ENCODE measurements at places on chromosomes 16 and 17.

DNA sequence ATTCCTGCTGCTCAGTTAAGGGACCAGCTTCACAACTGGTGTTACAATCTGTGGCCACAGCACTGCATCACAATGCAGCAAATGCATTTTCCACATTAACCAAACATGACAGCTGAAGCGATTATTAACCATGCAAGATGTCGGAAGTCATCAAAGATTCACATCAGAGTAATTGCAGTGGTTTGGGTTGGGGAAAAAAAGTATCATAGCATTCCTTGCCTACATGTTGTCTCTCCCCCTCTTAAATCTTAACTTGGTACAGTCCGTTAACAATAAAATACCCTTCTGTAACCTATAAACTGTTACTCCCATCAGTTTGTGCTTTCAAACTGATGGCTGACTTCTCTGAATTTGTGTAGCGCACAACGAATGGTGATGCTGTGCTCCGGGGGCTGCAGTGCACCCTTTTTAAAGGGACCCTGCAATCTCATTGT, 51.6 kb downstream of the NUP93 start:
- no peak for DNase-seq

DNA sequence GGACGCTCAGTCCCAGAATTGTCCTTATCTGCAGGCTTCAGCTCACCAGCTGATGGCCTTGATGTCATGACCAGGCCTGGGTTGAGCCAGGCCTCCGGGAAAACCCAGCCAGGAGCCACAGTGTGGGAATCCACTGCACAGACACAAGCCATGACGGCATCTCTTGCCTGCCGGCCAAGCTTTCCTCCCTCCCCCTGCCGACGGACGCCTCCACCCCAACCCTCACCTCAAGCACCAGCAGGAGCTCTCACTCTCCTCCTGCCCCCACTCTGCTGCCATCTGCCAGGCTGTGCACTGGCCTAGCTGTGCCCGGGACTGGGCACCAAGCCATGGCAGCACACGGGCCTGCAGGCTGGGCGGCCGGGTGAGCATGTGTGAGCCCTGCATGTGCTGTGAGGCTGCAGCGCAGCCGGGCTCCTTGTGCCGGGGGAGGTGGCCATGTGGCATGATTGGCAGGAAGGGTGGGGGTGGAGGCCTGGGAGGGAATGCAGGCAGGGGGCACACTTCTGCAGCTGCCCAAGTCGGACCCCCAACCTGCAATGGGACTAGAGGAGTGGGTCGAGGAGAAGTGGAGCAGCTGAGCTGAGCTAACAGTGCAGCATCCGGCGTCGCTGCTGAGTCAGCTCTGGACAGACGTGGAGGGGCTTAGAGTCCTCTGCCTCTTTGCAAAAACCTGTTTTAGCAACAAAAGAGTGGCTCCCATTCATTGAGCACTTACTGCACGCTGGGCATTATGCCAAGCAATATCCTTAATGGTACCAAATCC, 268.5 kb downstream of the CBLN1 start:
- no peak for DNase-seq

DNA sequence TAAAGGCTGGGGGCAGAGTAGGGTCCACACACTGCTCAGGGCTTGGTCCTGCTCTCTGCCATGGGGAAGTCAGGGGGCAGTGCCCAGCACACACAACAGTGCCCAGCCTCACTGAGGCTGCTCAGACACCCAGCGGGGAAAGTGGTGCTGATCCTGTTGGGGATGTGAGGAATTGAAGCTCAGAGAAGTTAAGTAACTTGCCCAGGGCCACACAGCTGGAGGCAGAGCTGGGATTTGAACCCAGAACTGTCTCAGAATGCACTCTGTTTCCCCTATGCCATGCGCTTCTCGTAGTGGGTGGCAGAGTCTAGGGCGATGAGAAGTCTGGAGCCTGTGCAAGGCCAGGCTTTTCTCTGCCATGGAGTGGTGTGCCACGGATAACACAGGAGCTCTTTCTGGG, 59.3 kb downstream of the SDK2 start:
- DNase-seq = no peak

GRCh38 chr16:84518804-84519341, 14.4 kb upstream of the MEAK7 start:
- DNase-seq = no peak

- no peak for DNase-seq
These were observed 9.1 kb downstream of the ZNF668 start for GRCh38 chr16:31064882-31065461.

- DNase-seq = no peak
These were observed 162.4 kb downstream of the CMIP start for GRCh38 chr16:81607006-81607405.

- no peak for DNase-seq
These were observed 396.8 kb downstream of the NPIPA8 start for GRCh38 chr16:17939723-17940122.

- DNase-seq = no peak
These were observed 391.6 kb downstream of the CDH11 start for GRCh38 chr16:64730261-64730660.

- no peak for DNase-seq
These were observed 39.0 kb downstream of the NLK start for GRCh38 chr17:28081467-28081866.

- DNase-seq = no peak
These were observed 28.7 kb upstream of the C16orf95 start for GRCh38 chr16:87345726-87346424.

DNA sequence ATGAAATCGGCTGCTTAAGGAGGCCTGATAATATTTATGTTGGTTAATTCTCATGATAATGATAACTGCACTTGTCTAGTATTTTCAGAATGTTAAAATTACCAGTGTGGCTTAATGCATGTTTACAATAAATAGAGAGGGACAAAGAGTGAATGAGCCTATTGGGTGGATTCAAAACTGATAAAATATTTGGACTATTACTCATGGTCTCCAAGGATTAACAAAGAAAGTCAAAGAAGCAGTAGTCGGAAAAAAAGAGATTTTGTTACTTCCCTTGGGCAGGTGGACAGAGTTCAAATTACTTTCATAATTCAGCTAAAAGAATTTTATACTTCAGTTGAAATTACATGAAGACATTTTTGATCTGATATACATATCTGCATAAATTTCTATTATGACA, 258.2 kb upstream of the PMFBP1 start:
- DNase-seq = no peak

- no peak for DNase-seq
These were observed 14.3 kb downstream of the ARHGAP23 start for GRCh38 chr17:38442548-38442947.

DNA sequence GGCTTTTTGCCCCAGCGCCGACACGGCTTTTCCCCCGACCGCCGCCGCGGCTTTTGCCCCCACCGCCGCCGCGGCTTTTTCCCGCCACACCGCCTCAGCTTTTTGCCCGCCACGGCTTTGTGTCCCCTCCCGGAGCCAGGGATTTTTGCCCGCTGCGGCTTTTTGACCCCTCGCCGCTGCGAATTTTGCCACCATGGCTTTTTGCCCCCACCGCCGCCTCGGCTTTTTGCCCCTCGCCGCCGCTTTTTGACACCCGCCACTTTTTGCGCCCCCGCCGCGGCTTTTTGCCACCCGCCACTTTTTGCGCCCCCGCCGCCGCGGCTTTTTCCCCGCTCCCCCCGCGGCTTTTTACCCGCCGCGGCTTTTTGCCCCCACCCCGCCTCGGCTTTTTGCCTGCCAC, 1342.5 kb downstream of the TP53TG3F start:
- DNase-seq = no peak

GRCh38 chr17:73740370-73740769, 96.1 kb upstream of the SDK2 start:
- DNase-seq = no peak

- DNase-seq = no peak
These were observed 65.8 kb downstream of the RGS9 start for GRCh38 chr17:65202844-65203571.

DNA sequence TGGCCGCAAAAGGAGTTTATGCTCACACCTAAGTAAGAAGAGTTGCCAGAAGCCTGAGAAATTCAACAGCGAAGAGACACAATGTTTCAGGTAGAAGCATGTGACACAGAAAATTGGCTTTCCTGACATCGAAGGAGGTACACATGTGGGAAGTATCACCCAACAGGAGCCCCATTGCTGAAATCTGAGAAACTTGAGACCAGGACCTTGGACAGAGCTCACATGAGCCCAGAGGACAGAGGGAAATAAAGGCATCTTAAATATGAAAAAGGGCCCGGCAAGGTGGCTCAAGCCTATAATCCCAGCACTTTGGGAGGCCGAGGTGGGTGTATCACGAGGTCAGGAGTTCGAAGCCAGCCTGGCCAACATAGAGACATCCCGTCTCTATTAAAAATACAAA, 304.1 kb upstream of the C16orf82 start:
- no peak for DNase-seq

DNA sequence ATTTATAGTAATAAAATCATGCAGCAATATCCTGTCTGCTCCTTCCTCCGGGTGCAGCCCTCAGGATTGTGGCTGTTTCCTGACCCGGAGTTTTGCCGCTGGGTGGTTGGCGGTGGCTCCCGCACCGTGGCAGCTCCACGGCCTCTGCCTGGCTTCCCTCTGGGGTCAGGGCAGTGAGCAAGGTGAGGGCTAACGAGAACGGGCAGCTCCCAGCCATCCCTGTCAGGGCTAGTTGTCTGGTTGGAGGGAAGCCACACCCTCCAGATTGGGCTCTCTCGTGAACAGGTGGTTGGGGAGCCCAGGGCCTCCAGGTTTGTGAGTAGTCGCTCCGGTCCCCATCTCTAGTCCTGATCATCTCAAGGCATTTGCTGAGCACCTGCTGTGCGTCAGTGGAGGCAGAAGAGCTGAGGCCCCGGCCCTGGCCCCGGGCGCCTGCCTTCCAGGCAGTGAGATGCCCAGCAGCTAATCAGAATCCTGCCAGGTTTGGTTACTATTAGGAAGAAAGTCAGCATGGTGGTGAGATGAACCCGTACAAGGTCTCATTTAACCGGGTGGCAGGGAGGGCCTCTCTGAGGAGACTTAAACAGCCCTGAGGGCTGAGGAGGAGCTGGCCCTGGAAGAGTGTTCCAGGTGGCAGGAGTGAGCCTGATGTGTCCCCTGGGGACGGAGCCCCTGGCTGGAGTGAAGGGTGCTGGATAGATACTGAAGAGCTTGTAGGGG, 2.3 kb upstream of the NUDT16L1 start:
- DNase-seq = no peak

GRCh38 chr17:73827627-73828291, 183.5 kb upstream of the SDK2 start:
- DNase-seq = no peak

GRCh38 chr16:67150833-67151396, at the start of gene B3GNT9:
Gene B3GNT9, minus strand, starts transcription at chr16:67150998. Its CDS starts 513 bp downstream, at chr16:67150485.
- DNase-seq = no peak

DNA sequence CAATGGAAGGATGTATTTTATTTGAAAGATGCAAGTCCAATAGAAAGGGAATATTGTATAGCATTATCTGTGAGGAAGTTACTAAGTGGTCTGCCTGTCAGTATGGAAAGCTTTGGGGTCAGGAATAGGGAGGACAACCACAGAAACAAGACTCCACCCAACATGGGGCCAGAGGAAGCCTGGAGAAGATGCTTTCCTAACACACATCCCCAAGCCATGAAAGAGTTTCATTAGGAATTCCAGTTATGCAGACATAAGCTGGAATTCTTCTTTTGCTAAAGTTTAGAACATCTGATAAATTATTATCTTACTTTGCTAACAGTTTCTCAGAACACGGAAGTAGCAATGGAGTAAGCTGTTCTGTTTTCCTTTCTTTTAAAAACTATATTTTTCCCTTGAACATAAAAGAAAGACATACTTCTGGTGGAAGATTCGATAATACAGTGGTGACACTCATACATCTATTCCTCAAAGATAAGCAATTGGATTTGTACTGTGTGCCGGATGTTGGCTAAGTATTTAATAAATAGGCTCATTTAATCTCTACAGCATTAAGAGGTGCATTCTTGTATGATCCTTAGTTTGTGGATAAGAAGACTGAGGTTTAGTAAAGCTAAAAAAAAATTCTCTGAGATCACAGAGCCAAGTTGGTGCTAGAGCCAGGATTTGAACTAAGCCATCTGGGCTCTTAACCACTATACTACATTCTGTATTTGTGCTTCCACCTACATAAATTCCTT, 51.0 kb upstream of the GAS7 start:
- no peak for DNase-seq

DNA sequence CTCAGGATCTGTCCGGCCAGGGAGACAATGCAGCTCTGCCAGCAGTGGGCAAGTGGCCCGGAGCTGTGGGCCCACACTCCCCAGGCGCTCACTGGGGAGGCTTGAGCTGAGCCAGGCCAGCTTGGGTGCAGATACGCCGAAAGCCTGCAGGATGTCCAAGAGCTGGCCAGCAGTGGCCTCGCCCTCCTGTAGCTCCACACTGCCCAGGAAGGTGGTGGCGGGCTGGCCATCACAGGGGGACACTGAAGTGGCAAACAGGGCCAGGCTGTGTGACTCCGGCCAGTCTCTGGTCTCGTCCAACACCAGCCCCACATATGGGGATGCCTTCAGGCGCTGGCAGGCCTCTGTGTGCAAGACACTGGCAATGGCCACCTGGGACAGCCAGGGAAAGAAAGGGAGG, 9.6 kb downstream of the C17orf113 start:
- no peak for DNase-seq

DNA sequence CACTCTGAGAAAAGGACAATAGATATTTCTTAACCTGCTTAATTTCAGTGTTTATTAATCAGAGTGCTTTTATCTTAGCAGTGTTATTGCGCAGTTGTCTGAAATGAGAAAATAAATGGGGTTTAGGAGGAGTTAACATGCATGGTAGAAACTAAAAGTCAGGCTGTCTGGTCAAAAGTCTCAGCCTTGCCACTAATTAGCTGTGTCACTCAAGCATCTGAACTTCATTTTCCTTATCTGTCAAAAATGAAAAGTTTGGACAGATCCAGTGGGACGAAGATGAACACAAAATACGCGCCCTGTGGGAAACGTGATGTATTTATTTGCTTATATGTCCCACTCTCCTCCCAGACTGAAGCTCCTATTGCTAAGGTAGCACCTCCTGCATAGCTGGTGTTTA, 6.3 kb upstream of the MEIOB start:
- DNase-seq = no peak

GRCh38 chr16:23410176-23410575, 42.8 kb downstream of the COG7 start:
- no peak for DNase-seq

DNA sequence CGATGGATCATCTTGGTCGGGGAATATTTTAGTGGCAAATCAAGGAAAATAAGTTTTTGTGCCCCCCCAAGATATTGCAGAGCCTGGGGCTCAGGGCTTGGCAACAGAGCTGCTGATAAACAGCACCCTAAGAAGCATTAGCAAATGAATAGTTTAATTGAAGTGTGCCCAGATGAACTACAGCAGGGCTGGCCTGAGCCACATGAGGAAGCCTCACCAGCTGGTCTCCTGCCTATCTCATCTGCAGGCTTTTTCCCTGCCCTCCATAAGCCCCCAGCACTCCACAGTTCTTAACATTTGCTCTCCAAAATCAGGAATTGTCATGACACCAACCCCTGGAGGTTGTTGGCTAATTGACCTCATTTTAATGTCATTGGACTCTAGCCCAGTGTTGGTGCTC, 480.2 kb downstream of the HS3ST3B1 start:
- no peak for DNase-seq

- no peak for DNase-seq
These were observed 520.5 kb downstream of the CDH13 start for GRCh38 chr16:83147244-83147643.

- DNase-seq = no peak
These were observed 5.0 kb downstream of the IGFBP4 start for GRCh38 chr17:40448213-40448638.
